ENCODE measurements at places on chromosomes 11 and 22. TPM values are rescaled to one million over a fixed set of nuclear protein-coding genes. Genes with fewer than 3 reads are reported as not detected.

H19 gene
- not detected for total RNA-seq

MMP12 gene
- not detected for total RNA-seq

OR52B6 gene
- total RNA-seq: not detected

LUZP2 gene
- total RNA-seq: not detected

WT1 gene
- total RNA-seq: 0.25 TPM

COX8A gene
- 263 TPM for total RNA-seq

RNF214 gene
- 8.6 TPM for total RNA-seq

BIK gene
- 0.46 TPM for total RNA-seq

SLC22A25 gene
- not detected for total RNA-seq

ANGPTL5 gene
- total RNA-seq: not detected

PRSS23 gene
- total RNA-seq: 426 TPM

All from pulmonary artery endothelial cell (primary cell).